ENCODE measurements at places on chromosomes 3 and 15.

DNA sequence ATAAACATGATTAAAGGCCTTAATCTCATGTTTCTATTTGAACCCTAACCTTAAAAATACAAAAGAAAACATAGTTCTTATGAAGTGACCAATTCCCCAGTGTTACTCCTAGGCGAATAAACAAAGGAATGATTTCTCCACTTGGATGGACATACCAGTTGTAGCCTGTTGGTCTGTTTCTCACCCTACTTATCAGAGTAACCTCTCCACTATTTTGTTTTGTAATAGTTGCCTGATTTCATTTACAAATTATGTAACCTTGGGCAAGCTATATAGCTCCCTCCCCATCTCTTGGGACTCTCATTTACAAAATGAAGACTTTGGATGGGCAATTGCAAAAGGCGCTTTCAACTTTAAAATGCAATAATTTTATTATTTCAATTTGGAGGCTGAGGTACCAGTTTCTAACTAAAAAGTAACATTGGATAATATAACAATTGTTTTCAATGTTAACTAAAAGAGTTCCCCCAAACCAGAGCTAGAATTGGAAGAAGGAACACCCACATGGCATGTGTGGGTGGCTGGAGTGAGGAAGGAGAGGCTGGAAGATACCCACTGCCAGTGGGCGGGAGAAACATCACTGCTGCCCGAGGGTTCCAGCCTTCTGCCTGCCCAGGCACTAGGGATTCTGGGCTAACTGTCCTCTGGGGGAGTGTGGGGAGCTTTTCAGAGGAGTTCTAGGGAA, 74.2 kb downstream of the RFTN1 start:
- DNase-seq: no peak

- DNase-seq: no peak
Measured at GRCh38 chr3:155519078-155519477, 225.6 kb upstream of the STRIT1 start.

GRCh38 chr3:140559546-140559945, 118.3 kb upstream of the TRIM42 start:
- no peak for DNase-seq

GRCh38 chr3:160544844-160545503, 20.4 kb downstream of the KPNA4 start:
- no peak for DNase-seq

DNA sequence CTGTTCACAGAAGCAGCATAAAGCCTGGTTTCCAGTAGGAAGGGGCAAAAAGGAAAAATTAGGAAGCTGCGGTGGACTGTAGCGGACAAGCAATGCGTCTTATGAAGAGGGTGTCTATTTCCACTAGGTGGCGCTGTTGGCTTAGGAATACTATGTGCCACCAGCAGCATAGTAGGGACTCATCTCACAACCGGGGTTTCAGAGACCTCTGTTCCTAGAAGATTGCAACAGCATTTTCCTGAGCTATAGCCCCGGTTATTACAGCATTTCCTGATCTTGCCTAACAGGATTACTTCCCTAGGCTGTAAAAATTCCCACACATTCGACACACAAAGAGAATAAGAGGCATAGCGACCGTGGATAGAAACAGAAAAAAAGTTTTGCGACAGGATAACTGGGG, 683.0 kb downstream of the TBL1XR1 start:
- no peak for DNase-seq

GRCh38 chr3:172003146-172003545, 36.2 kb upstream of the FNDC3B start:
- no peak for DNase-seq

- no peak for DNase-seq
Measured at GRCh38 chr15:59687836-59688235, 1.3 kb downstream of the BNIP2 start.

DNA sequence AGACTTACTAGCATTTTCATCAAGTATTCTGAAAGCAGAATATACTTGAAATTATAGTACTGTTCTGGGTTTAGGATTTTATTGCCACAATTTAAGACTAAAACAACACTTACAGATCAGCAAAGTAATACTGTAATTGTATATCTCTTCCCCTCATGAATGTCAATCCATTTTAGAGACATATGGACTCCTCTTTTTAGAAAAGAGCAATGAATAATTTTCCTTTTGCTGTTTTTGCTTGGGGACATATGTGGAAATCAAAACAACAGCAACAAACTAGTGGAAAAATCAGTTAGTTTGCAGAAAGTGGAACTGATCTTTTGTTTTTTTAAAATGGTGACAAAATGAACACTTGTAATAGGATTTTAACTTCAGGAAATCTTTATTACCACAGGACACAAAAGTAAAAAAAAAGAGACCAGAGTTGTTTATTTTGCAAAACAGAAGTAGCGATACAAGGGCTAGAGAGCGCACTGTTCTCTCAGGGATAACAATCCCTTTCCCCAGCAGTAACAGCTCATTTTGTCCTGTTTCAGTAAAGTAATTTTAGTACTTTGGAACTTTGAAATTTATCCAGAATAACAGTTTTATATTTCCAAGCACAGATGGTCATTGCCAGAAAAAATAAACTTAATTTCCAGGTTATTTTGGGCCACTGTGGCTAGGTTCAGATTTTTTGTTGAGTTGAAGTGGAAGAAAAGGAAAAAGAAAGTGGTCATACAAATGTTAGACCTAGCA, 17.1 kb downstream of the LEKR1 start:
- DNase-seq: no peak

DNA sequence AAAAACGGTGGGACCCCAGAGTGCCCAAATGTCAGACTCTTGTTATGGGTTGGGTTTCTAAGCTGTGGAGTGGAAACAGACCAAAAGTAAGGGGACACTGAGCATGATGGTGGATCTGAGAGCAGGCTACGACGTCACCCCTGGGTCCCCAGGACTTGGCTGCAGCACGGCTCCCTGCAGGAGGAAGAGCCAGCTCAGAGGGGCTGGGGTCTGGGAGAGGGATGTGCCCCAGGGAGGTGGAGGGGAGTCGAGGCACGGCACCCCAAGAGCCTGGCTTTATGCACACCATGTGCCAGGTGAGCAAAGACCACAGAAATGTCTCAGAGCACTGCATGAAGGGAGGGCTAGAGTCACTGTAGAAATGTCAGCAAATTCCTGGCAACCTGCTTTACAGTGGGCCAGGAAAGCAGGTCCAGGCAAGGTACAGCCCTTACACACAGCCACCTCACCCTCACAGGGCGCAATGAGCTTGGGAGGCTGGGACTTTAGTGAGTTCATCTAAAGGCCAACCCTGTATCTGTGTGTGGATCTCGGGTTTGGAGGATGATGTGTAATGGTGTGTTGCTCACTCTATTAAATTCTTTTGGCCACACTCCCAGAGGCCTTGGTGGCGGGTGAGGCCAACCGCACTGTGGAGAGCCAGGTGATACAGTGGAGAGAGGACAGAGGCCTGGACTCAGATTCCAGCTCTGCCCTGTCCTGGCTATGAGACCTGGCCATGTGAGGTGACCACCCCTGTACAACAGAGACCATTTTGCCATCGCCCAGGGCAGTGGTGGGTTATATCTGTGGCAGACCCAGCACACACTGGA, 14.1 kb downstream of the CTSH start:
- no peak for DNase-seq

- no peak for DNase-seq
Measured at GRCh38 chr3:198032039-198032936, 72.3 kb downstream of the LMLN start.

All from cortex of kidney (tissue), 1 donor.